ENCODE measurements at places on chromosomes 11 and 22. TPM values are rescaled to one million over a fixed set of nuclear protein-coding genes. Genes with fewer than 3 reads are reported as not detected.
A peak's percentile ranks its signal among the peaks of the same experiment; 100 is the strongest.

GRCh38 chr11:131979364-131979763 is 608.9 kb downstream of the NTM start:
- DNase-seq = no peak

DNA sequence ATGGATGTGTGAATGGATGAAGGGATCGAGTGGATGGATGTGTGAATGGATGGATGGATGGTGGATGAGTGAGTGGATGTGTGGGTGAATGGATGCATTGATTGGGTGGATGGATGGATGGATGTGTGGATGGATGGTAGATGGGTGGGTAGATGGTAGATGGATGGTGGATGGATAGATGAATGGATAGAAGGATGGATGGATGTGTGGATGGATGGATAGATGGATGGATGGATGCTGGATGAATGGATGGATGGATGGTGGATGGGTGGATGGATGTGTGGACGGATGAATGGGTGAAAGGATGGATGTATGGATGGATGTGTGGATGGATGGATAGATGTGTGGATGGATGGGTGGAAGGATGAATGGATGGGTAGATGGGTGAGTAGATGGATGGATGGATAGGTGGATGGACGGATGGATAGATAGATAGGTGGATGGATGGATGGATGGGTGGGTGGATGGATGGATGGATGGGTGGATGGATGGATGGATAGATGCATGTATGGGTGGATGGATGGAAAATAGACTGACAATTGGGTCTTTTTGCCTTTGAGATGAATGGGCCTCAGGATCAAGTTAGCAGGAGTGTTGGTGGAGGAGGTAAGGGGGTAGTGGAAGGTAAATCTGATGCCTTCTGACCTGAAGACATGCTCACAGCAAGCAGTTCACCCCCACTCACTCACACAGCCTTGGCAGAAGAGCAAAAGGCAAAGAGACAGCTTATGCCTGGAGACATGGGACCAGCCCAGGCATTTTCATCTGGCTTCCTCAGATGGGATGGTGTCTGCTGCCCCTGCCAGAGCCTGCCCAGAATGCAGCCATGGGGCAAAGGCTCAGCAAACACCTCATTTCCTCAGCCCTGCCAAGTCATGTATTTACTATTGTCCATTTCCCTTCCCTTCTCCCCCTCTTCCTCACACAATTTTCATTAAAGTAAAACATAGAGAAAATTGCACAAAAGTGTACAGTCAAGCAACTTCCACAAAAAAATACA is 8.0 kb upstream of the FADD start:
- no peak for DNase-seq

The UCP2 gene
- total RNA-seq = 325 TPM

DNA sequence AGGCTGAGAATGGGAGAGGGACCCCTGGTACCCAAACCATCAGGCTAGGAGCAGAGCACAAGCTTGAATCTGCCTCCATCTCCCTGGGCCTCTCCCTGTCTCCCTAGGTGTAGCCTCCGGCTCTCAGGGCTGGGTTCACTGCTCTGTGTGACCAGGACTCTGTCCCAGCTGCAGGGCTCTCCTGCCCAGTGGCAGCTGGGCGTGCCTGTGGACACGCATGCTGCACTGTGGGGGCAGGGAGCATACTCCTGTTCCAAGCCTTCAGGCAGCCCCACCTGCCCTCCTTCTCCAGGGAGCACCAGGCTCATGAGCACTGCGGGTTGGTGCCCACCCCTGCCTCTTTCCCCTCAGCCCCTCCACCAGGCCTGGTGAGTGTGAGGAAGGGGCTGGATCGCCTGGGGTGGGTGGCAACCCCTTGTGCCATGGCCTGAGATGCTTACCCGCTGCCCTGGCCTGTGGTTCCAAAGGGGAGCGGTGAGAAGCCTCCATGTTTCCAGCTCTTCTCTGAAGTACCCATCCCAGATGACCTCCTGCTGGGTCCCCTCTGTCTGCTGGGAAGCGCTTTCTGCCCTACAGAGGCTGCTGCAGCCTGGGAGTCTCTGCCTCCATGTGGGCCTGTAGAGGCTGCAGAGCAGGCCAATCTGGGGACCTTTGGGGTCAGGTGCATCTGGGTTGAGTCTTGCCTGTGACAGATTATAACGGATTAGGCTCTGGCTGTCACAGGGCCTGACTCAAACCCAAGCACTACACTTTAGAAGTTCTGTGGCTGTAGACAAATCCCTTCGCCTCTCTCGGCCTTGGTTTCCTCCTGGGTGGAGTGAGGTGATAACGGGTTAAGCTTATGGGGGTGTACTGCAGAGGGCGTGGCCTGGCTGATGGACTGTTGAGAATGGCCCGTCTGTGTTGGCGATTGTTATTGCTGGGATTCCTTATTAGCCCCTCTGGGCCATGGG is 43.7 kb downstream of the WNT11 start:
- no peak for DNase-seq

DNA sequence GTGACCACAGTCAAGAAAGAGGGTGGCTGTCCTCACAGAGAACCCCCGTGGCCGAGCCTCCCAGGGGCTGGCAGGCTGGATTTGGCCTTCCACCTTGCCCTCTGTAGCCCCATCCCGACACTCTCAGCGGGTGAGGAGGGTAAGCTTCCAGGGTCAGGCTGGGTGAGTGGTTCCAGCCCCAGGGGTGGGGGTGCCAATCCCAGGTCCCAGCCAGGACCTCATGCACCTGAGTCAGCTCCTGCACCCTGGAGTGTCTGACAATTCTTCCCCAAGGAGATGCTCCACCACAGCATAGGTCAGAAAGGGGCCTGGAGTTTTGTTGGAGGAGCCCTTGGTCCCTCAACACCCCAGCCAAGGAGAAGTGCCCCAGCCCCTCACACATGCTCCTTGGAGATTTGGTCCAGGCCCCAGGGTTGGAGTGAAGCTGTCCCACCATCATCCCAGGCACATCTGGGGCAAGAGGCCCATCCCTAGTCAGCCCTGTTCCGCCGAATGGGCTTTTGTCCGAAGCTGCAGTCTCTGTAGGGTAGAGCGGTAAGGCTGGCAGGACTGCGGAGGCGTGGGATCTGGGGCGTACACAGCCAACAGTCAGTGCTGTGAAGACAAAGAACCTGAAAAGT is 8.4 kb downstream of the LINC01488 start:
- DNase-seq = no peak

- DNase-seq = no peak
Measured at GRCh38 chr22:40524392-40525249, 111.9 kb downstream of the MRTFA start.

DNA sequence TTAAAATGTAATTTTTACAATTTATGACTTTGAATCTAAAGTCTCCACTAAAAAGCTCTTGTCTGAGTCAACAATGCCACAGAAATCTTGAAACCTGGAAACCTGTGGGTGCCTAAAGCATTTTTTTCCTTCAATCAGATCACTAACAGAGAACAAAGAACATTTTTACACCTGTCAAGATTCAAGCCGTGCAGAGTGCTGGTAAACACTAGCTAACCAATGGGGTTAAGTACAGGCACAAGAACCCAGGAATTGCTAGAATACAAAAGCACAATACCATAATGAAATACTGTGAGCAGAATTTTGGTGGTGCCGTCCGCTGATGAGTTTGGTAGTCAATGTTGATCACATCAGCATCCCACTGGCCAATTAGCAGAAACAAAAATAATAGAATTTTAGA is 380.3 kb upstream of the PITPNB start:
- DNase-seq = no peak

DNA sequence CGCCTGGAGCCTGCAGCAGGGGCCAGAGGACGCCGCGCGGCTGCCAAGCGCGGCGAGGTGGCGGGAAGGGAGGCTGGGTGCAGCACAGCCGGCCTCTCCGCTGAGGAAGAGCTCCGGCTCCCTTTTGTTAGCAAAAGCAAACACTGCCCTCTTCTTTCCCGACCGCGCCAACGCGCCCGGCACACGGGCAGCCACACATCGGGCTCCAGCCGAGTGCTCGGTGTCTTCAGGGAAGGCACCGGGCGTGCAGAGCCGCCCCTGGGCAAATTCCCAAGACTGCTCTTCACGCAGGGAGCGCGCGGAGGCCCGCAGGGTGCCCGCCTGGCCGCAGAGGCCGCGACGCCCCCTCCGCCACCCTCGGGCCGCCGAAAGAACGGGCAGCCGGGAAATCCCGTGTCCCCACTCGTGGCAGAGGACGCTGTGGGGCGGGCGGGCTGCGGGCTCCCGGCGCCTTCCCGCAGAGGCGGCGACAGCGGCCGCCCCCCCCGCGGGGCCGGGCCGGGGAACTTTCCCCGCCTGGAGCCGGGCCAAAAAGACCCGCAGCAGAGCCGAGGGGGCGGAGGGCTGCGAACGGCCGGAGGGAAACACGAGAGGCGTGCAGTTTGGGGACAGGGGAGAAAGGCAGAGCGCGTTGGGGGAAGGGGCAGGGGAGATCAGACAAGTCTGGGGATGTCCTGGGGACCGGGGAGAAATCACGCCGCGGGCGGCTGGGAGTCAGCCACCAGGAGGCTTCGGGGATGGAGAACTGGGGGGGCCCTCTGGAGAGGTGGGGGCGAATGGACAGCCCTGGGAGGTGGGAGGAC is 931 bp downstream of the CADM1 start:
- DNase-seq = peak; percentile 9

DNA sequence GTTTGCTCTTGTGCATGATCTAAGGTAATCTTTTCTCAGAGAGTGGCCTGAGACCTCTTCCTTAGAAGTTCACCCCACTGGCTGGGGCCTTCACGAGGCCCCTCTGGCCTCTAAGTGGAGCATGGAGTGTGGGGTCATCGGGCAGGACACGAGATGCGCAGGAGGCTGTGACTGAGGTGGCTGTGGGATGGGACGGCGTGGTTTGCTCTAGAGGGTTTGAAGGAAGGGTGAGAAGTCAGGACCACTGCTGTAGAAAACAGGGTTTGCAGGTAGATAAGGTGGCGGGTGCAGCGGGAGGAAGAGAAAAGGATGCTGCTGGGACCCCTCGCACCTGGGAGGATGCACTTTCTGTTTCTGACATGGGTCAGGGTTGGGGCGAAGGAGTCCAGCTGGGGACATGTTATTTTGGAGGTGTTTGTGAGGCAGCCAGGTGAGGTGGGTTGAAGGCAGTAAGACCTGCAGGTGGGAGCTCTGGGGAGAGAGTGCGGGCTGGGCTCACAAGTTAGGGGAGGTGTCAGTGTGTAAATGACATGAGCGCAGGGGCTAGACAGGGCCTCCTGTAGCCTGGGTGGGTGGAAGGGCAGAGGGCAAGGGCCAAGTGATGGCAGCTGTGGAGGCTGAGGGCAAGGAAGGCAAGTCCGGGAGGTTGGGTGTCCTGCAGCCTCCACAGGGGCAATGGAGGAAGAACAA is 62.5 kb downstream of the KCNQ1 start:
- no peak for DNase-seq

DNA sequence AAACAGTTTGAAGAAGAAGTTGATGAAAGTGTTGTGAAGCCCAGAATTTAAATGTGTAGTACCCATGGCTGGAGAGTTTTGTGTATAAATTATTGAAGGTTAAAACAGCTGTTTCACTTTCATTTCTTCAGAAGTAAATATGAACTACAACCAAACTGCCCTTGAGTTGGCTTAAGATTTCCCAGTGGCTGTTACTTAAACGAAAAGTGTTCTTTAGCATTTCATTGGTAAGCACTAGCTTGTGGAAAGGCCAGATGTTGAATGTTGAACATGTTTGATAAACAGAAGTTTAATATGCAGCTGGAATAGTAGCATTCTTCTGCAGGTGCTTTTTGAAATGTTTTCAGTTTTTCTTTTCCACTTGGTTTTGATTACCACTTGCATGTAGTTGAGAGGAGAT is 83.2 kb upstream of the TNRC6B start:
- DNase-seq = no peak

DNA sequence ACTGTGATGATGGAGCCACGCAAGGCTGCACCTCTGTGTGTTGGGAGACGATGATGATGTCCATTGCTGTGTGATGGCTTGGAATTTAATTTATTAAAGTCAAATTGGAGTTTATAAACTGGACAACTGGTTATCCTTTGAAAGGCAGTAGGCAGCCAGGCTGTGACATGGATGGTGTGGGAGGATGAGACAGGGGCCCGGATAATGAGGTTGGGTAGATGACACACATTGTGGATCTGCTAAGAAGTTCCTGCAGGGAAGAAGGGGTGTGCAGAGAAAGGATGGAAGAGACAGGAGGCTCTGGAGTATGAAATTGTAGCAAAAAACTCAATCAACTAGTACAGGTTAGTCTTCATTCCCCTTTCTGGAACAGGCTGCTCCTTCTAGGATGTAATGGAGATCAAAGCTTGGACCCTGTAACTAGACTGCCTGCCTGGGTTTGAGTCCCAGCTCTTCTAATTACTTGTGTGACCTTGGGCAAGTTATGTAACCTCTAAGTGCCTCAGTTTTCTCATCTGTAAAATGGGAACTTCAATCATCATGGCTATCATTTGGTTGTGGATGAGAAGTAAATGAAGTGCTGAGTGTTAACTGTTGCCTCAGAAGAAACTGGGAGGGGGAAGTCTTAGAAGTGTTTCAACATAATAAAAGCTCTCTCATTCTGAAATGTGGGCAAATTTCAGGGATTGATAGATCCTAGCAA is 4.2 kb upstream of the HINFP start:
- DNase-seq = no peak

- DNase-seq = no peak
Measured at GRCh38 chr11:11288972-11289616, 64.0 kb downstream of the CSNK2A3 start.

GRCh38 chr11:12246989-12247388 is 130.4 kb upstream of the PARVA start:
- no peak for DNase-seq

DNA sequence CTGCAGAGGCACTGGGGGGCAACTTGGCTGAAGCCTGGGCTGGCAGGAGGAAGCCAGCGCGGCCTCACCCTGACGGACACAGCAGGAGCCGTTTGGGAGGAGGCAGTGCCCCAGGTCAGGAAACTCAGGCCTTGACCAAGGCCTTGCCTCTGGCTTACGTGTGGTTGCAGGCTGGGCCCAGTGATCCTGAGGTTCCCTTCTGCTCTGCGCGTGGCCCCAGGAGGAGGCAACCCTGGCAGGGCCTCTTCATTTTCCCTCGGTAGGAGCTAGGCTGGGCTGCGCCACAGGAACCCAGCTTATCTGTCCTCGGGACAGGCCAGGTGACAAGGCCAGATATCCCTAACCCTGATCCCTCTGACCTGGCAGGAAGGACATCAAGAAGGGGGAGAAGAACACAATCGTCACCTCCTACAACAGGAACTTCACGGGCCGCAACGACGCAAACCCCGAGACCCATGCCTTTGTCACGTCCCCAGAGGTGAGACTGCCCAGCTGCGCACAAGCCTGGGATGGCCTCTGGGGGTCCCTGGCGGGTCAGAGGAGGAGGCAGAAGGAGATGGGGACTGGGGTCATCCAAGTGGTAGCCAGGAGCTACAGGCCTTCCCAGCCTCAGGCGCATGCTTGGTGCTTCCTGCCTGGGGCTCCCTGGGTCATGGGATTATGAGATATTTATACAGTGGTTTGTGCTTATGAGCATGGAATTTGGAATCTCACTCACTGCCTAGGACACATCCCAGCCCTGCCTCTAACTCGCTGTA is 20.6 kb downstream of the POLR3H start:
- no peak for DNase-seq

DNA sequence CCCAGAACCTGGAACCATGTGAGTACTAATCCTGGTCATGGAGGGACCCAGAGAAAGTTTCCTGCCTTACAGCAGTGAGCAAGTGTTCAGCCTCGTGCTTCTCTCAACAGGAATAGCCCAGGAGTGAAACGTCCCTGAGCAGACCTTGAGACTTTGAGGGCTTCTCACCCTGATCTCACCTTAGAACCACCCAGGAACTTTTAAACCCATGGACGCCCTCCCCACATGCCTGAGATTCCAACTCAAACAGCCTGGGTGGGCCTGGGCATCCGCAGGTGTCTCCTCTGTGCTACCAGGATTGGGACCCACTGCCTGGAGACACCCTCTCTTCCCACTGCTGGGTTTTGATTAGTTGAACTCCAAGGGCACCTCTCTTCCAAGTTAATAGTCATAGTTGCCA is 297.2 kb downstream of the NTM start:
- no peak for DNase-seq

GRCh38 chr11:88275636-88276035 is 61.9 kb downstream of the CTSC start:
- DNase-seq = no peak
